Effector CD4-positive, alpha-beta T cell (primary cell): ENCODE measurements at places on chromosomes 1 and 21.

GRCh38 chr1:196638466-196638865 is 13.4 kb upstream of the CFH start:
- DNase-seq: no peak

DNA sequence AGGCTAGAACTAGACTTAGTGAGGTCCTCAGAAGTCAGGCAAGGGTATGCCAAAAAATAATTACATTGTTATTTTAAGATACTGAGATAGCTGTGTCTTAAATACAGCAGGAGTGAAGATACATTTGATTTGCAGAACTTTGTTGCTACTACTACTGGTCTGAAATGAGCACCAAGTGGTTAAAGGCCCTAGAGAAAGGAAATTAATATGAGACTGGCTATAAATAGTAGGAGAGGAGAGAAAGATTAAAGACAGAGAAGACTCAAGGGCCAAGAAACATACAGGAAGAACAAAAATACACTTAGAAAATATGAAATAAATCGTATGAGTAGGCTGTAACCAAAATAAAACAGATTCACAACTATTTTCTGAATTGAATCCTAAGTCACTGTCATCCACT is 21.3 kb downstream of the HNRNPR start:
- DNase-seq: no peak

- DNase-seq: no peak
Observed at GRCh38 chr1:6162341-6162740, 17.8 kb downstream of the CHD5 start.

DNA sequence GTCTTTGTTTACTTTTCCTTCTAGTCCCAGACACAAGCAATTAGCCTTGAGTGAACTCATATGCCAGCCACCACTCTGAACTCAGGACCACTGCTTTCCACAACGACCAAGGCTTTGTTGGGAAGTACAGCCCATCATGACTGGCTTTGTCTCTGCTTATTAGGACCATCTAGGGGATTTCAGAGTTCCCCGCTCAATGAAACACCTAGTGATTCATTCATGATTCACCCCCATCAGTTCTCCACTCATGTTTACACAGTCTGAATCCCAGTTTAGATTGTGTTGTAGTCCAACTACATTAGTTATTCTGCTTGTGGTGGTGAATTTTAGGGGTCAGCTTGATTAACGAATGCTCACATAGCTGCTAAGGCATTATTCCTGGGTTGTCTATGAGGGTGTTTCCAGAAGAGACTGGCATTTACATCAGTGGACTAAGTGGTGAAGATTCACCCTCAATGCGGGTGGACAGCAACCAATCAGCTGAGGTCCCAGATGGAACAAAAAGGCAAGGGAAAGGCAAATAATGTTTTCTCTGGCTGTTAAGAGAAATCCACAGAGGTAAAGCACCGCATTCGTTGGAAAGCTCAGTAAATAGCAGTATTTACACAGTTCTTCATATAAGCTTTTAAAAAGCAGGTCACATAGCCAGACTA is 122.7 kb downstream of the RGS21 start:
- DNase-seq: no peak

- no peak for DNase-seq
Observed at GRCh38 chr21:25776440-25776839, 41.7 kb downstream of the GABPA start.

- no peak for DNase-seq
Observed at GRCh38 chr1:190479516-190479915, 1.9 kb upstream of the BRINP3 start.

DNA sequence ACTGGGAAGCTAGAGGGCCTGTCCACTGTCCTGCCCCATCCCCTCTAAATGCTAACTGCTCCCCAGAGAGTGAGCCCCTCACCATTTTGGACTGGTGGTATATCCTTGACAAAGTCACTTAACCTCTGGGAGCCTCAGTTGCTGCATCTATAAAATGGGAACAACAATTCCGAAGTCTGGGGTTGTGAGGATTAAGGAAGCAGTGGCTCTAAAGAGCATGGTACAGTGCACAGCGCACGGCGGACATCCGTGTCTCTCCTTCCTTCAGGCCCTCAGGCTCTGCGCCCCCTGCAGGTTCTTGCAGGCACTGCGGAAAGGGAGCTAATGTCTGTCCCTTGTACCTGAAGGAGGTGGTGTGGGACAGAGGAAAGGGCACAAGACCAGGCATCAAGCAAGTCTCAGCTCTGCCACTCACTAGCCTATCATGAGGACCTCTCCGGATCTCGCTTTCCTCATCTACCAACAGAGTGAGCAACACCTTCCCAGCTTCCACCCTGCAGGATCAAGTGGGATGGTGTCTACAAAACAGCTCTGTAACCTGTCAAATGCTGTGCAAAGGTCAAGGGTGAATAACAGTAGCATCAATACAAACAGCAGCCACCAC is 20.1 kb downstream of the ECE1 start:
- DNase-seq: peak; percentile 80

DNA sequence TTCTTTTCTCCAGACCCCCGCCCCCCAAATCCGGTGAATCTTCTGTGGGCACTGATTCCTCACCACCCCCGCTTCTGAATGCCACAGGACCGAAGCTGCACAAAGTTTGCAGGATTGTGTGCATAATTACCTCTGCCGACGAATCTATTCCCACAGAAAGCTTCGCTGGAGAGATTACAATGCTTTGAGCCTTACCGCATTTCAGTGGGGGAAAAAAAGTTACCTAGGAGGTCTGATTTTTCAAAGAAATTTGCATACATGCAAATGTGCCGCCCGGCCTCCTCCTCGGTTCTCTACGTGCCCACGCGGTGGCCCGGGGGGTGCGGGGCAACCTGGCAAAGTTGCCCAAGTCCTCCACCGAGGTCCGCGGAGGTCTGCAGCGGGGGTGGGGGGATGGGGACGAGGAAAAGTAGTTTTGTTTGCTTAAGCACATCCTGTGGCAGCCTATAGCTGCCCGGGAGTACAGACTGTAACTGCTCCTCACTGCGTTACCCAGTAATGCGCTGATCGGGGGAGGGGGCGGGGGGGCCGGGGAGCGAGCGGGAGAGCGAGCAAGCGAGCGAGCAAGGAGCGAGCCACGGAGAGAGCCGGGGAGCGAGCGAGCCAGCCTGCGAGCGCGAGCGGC is 563 bp upstream of the NFIA start:
- DNase-seq: peak; percentile 53

DNA sequence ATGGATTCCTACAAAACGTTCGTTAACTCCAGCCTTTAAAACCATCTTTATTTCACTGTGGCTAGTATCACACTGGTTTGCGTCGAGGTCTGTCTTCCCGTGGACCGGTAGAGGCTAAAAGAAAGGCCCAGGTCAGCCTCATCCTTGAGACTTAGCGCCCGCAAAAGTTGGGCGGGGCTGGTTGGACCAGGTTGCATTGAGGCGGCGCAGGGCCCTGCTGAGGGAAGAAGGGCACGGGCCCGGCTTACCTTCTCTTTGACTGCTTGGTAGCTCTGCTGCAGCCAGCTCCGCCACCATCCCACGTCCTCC is 455 bp downstream of the BSDC1 start:
- DNase-seq: no peak

DNA sequence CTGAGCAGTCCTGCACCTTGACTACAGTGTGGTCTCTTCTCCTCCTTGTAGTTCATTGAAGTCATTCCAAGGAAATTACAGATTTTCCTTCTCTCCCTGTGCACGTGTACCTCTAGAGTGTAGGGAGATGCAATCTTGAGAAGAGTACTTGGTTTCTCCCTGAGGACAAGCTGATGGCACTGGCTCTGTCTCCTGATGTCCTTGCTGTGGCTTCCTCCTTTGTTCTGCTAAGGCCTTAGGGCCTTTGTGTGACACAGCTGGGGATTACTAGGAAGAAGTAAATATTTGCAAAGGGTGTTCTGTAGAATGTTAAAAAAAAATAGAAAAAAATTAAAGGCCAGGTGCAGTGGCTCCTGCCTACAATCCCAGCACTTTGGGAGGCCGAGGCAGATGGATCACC is 66.2 kb upstream of the APOBEC4 start:
- DNase-seq: no peak

GRCh38 chr1:87506147-87506546 is 177.5 kb downstream of the LMO4 start:
- DNase-seq: no peak

GRCh38 chr1:113654883-113655282 is 104.4 kb downstream of the PHTF1 start:
- DNase-seq: no peak

- DNase-seq: no peak
Observed at GRCh38 chr1:91400133-91400725, 4.4 kb downstream of the HFM1 start.

DNA sequence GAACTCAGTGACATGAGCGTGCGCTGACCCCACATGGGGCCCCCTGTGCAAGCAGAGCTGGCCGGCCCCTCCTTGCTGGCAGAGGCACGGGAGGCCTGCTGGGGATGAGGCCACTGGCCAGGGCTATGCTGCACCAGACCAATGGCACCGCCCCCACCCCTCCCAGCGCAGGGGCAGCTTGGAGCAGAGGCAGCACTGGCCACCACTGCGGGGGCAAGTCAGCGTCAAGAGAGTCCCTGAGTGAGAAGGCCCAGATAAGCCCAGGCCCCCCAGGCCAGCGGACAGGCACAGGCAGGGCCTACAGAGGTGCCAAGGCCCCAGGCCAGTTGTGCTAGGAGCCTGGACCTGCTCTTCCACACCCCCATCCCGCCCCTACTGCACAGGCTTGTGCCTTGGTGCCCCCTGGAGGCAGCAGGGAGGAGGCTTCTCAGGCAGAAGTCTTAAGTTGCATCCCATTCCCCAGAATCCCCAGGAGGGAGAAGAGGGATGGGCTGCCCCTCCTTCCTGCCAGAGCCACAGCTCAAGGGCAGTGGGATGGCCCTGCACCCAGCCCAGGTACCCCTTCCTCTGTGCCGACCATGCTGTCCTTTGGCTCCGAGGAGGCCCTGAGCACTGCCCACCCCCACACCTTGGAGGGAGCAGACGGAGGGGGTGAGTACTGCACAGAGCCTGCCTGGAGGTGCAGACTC is 35.8 kb downstream of the EPHX1 start:
- no peak for DNase-seq

- no peak for DNase-seq
Observed at GRCh38 chr1:43979528-43980254, 681 bp downstream of the B4GALT2 start.

DNA sequence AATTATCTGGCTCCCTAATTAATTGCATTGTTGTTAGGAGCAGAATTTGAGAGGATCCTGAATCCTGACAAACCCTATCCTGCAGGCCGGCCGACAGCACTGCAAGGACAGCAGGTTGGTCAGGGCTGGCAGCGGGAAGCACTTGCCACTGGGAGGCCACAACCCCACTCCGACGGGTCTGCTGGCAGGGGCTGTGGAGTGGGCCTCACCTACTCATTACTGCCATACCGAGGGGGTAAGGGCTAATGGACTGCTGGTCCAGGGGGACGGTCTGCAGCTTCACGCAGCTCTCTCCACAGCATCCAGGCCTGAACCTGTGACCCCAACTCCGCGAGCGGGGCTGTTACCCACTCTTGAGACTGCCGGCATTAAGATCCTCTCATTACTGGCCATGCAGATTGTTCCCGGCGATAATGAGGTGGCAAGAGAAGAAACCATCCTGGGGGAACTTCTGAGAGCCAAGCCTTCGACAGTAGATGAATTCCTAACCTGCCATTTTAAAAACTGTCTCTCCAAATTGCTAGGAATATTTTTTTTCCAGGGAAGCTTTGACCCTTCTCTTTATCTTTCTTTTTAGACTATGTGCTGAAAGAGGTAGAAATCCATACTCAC is 501.3 kb downstream of the OMA1 start:
- DNase-seq: no peak

DNA sequence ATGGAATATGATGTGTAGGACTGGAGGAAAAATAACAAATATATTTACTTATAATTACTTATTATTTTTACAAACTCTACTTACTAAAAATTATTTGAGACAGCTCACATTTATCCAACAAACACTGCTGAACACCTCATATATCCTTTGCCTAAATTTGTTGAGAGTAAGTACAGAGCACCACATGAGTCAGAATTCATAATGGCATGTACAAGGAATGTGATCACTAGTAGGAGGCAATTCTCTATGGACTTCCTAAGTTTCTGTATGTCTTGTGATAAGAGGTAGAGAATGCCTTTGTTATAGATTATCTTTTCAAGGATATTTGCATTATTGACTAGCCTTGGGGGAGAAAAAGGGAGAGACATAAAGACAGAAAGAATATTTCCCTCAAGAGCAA is 8.2 kb upstream of the ST6GALNAC3 start:
- no peak for DNase-seq

DNA sequence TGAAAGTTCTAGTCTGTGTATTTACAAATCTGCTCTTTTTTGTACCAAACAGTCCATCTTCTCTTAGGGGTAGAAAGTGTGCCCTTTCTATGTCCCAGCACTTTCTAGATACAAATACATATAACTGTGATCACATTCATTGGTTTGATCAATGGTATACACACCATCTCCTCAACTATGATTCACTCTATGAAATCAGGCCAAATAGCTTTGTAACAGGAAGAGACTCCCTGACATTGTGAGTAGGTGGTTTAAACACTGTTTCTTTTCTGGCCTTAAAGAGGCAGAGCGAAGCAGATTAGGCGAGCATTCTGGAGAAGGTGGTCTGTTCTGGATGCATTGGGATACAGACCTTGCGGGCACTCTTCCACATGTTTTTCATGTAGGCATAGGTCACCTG is 39.3 kb upstream of the EXOSC10 start:
- no peak for DNase-seq

- no peak for DNase-seq
Observed at GRCh38 chr1:200429221-200429751, 19.4 kb upstream of the ZNF281 start.

DNA sequence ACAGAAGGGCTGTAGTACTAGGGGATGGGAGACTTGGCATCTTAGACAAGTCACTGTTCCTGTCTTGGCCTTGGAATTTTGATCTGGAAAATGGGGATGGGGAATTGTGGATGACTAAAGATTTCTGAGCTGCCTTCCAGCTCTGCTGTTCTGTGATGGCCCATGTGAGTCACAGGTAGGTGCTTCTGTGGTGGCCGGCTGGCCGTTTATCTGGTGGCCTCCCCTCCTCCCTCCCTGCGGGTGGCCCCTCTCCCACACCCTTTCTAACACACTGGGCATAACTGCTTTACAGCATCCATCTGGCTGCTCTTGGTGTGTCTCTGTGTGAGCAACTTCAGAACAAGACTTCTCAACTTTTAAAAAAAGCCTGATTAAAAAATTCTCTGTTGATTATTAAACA is 35.9 kb downstream of the KCNA2 start:
- no peak for DNase-seq

DNA sequence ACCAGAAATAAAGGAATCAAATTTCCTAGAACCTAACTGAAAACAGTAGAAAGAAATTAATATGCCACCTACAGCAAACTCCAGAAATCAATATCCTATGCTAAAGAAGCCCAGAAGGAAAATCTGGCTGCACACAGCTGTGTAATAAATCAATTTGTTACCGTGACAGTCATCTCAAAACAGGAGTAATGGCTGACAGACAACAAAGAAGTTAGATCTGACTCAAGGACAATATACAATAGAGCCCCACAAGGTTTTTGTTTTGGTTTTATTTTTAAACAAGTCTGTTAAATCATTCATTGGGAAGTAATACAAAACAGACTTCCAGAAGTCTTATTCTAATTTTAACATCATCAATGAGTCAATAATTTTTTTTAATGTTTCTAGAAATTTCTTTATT is 168.4 kb downstream of the RERE start:
- DNase-seq: no peak

GRCh38 chr1:14128096-14128495 is 428.1 kb downstream of the PRDM2 start:
- no peak for DNase-seq
